ENCODE measurements at places on chromosomes 5 and 9. TPM values are rescaled to one million over a fixed set of nuclear protein-coding genes. Genes with fewer than 3 reads are reported as not detected.

The F2RL1 gene
- total RNA-seq = 8.2 TPM

The IL9 gene
- total RNA-seq = not detected

The OBP2B gene
- not detected for total RNA-seq

The TEK gene
- total RNA-seq = 36.5 TPM

The HOMER1 gene
- total RNA-seq = 20.5 TPM

The ITK gene
- 1.1 TPM for total RNA-seq

The MRPS2 gene
- total RNA-seq = 8.6 TPM

The OR1Q1 gene
- total RNA-seq = not detected

The KIF24 gene
- 5.8 TPM for total RNA-seq

The OTULINL gene
- 13.0 TPM for total RNA-seq

The MYMK gene
- 1.2 TPM for total RNA-seq

The PCDHB9 gene
- 2.4 TPM for total RNA-seq

The MTMR12 gene
- total RNA-seq = 32.6 TPM

The RAB14 gene
- 57.4 TPM for total RNA-seq

DNA sequence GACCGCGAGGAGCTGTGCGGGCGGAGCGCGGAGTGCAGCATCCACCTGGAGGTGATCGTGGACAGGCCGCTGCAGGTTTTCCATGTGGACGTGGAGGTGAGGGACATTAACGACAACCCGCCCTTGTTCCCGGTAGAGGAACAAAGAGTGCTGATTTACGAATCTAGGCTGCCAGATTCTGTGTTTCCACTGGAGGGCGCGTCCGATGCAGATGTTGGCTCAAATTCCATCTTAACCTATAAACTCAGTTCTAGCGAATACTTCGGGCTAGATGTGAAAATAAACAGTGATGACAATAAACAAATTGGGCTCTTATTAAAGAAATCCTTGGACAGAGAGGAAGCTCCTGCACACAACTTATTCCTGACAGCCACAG lies 590 bp downstream of the PCDHA6 start:
- no peak for DNase-seq

DNA sequence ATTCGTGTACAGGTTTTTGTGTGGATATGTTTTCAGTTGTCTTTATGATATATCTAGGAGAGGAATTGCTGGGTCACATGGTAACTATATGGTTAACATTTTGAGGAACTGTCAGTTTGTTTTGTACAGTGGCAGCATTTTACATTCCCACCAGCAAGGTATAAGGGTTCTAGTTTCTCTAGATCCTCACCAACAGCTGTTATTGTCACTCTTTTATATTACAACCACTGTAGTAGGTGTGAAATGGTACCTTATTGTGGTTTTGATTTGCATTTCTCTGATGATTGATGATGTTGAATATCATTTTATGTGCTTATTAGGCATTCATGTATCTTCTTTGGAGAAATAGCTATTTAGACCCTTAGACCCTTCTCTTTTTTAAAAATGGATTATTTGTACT lies 82.9 kb downstream of the CCDC171 start:
- DNase-seq = no peak

GRCh38 chr9:114057161-114057885 lies 20.8 kb downstream of the AMBP start:
- no peak for DNase-seq

GRCh38 chr5:178196281-178196812 lies 8.0 kb upstream of the HNRNPAB start:
- DNase-seq = no peak

DNA sequence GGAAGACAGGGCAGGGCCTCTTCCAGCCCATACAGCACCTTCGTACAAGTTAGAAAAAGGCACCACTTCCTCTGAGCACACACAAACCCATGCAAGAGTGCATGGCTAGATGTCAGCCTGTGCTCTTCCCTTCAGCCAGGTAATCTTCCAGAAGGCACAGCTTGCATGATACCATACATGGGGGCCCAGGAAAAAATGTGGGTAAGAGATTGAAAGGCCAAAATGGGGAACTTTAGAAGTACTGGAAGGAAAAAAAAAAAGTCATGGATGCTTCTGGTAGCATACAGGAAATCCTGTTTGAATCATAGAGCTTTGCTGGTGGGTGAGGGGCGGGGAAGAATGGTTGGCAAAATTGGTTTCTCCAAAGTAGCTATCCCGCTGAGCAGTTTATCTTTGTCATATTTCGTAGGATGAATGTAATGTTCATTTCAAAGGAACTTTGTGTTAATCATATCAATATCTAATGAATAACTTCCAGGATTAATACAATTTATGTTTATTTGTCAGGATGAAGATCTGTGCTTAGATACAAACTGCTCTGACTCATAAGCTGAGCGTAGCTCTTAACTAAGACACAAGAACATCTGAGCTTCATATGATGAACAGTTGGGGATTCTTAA lies 78.2 kb upstream of the MAP3K1 start:
- DNase-seq = no peak

GRCh38 chr5:4518903-4519672 lies 621.0 kb upstream of the ADAMTS16 start:
- no peak for DNase-seq

GRCh38 chr9:91419222-91420191 lies 4.1 kb downstream of the NFIL3 start:
- DNase-seq = no peak

GRCh38 chr5:68093455-68094159 lies 121.9 kb upstream of the PIK3R1 start:
- DNase-seq = no peak

DNA sequence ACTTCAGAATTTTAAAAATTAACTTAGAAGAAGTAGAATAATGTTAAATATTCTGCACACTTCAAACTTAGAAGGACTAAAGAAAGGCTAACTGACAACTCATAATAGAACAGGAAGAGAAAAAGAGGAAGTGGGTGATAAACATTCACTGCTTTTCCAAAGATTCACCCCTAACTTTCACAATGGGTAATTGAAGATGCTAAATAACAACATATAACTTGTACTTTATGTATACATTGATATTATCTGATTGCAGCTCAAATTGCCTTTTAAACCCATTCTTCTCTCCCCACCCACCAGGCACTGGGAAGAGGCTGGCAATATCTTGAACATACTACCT lies 376.6 kb downstream of the EFNA5 start:
- no peak for DNase-seq

DNA sequence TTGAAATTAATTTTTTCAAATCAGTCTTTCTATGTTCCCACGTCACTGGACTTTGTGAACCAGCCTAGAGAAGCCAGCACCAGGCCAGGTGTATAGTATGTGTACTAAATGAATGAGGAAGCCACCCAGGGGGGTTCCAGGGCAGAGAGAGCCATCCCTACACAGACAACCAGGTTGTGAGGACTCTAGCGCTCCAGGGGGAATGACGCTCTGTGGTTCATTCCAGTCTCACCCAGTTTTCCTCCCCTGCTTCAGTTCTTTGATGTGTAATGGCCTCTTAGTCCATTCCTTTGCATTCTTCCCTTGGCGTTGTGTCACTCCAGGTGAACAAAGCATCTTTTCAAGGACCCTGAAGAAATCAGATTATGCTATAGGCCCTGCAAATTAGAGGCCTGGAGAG lies 330.6 kb downstream of the NSG2 start:
- no peak for DNase-seq

GRCh38 chr5:172229904-172230303 lies 35.9 kb downstream of the EFCAB9 start:
- no peak for DNase-seq

- no peak for DNase-seq
Observed at GRCh38 chr9:129719135-129719534, 33.7 kb downstream of the PTGES start.

DNA sequence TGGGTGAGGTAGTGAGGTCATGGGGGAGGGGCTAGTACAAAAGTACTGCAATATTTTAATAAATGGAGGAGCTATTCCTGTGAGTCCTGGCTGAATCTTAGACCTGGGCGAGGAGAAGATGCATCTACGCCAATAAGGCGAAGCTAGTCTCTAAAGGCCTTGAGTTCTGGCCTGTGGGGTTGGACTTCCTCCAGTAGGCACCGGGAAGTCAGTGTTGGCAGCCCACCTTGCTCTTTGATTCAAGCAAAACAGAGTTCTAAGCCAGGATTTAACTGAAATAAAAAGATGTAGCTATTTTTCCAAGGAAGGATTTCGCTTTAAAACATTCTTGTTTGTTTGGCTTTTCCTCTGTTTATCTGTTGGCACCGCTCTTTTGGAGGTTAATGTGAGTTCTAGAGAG lies 244.6 kb downstream of the KIF4B start:
- no peak for DNase-seq

GRCh38 chr5:43687275-43687674 lies 84.3 kb downstream of the NNT start:
- no peak for DNase-seq

DNA sequence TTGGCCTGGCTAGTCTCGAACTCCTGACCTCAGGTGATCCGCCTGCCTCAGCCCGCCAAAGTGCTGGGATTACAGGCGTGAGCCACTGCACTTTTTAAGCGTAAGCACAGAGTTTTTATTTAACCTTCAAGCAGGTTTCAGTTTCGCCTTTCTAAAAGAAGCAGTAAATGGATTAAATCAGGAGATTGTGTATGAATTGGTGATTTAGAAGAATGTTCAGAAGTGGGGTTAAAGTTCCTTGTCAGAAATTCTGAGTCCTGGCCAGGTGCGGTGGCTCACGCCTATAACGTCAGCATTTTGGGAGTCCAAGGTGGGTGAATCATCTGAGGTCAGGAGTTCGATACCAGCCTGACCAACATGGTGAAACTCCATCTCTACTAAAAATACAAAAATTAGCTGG lies 12.2 kb downstream of the HSPA4 start:
- DNase-seq = no peak

DNA sequence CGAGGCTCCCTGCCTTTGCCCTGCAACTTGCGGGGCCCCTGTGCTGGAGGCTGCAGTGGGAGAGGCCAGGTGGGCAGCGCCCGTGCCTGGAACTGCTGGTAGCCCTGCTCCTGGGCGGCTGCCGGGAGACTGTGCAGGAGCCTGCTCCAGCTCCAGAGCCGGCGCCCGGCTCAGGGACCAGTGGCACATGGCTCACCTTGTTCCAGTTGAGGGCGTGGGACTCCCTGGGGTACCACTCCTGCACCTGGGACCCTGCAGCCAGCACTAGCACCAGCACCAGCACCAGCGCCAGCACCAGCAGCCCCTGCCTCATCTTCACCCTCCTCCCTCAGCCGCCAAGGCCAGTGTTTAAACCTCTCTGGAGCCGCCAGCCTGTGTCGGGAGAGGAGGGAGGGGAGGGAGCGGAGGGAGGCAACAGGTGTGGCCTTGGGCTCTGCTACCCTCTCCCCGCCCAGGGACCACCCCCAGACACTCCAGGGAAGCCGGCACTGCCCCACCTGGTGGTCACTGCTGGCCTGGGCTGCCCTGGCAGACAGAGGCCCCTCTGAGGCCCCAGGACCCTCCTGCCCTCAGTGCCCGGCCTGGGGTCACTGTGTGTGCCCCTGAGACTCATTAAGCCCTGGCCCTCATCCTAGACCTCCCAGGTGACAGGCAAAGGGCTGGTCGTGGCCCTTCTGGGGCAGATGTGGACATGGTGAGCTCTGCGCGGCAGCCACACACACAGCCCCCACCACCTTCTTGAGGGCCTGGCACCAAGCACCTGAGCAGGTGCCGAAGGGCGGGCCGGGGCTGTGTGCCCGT lies at the start of gene LCN10:
LCN10 (minus strand) TSS at position 350 of the 801 bp plus-strand sequence; CDS start at position 313, 37 bp downstream.
- DNase-seq = no peak

DNA sequence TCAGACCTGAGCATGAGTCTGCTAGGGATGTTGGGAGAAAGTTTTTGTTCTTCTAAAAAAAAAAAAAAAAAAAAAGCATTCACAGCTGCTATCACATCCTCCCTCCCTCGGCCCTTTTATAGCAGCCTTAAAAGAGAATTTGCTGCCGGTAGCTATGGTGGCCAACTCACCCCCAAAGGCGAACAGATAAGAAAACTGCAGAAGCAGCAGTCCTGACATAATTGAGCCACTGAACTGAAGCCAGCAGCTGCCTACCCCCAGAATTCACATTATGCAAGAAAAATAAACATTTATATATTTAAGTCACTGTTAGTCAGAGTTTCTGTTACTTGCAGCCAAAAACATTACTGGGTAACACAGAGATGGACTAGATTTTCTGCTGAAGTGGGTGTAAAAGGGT lies 124.3 kb upstream of the SMARCA2 start:
- no peak for DNase-seq

DNA sequence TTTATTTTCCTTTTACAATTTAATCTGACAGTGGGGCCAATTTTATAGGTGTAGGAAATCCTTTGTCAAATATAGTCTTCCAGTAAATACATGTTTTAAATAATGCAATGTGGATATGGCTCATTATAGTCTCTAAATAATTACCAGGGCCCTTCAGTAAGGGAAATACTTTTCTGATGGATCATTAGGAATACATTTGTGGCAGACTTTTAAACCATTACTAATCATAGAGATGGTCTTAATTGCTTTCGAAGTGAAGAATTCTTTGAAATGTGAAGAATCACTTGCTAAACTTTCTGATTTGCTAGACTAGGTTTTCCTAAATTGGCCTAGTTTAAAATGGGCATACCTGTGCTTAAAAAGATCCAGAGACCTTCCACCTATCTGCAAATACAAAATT lies 105.6 kb upstream of the ELL2 start:
- DNase-seq = no peak

- no peak for DNase-seq
Observed at GRCh38 chr9:108351571-108351970, 504.2 kb downstream of the ACTL7B start.

DNA sequence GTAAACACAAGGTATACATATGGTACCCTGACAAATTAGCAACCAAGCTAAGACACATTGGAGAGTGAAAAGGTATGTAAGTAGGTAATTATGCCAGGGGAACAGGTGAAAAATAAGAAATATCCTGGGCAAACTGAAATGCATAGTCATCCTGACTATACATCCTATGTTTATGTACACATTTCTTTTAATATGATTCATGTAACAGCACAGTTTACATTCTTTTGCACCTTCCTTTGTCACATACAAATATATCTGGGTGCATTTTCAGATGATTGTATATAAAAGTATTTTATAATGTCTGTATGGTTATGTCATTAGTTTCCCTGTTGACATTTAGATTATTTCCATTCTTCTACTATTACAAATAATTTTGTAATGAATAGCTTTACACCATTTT lies 1146.9 kb downstream of the EFNA5 start:
- no peak for DNase-seq

DNA sequence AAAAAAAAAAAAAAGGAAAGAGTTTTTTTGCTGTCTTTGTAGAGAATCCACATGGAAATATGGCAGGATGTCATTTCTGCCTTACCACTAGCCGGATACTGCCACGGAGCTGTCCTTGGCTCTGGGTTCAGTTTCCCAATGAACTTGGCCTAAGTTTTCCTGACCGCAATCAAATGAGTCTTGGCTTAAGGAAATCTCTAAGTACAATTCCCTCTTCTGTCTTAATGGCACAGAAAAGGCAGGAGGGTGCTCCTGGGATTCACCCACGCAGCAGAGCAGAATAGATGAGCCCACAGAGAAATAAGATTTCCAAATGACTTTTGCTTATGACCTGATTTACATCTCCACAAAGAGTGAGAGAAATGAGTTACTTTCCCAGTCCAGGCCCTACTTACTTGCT lies 284.0 kb upstream of the VLDLR start:
- DNase-seq = no peak

- DNase-seq = no peak
Observed at GRCh38 chr9:27771803-27772545, 198.7 kb upstream of the C9orf72 start.

All from urinary bladder (tissue), 4 donors.